Right forelimb (tissue), 1 donor: ENCODE measurements at places on chromosomes 1 and 21.

DNA sequence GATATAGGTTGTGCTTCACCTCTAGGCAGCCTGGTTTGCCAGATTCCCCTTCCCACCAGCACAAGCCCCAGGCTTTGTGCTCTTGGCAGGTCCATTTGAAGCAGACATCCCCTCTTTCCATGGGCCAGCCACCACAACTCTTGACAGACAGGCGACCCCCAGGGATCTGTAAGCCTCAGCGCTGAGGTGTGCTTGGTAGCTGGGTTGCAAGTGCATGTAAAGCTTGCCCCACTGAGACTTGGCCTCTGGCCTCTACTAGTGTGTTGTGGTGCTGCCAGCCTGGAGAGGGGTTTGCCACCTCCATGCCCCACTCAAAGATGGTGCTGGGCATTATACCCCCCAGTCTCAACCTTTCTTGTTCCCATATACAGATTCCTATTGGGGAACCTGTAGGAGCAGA lies 103.9 kb downstream of the HMCN1 start:
- no peak for DNase-seq

- DNase-seq: no peak
Measured at GRCh38 chr1:209769971-209770370, 14.1 kb downstream of the TRAF3IP3 start.

GRCh38 chr1:66090859-66091457 lies 298.3 kb downstream of the PDE4B start:
- DNase-seq: no peak

GRCh38 chr1:12456979-12457378 lies 161.0 kb downstream of the DHRS3 start:
- DNase-seq: no peak

DNA sequence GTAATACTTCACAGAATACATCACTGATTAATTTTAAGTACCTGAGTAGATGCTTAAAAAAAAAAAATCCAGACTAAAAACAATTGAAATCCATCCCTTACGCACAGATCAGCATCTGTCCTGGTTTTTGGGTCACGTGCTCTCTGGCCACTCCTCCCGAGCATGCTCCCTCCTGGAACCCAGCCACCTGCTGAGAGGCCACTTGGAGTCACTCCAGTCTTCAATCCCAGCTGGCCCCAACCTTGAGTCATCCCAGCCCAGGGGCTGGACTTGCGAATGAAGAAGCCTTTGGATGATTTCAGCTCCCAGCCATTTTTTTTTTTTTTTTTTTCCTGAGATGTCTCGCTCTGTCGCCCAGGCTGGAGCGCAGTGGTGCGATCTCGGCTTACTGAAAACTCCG lies 8.9 kb downstream of the MAP1LC3C start:
- DNase-seq: peak; percentile 88
